Activated CD4-positive, alpha-beta T cell treated with anti-CD3 and anti-CD28 coated beads, Interleukin-2, amount 50 U/mL, for 48 hours (primary cell): ENCODE measurements at places on chromosomes 3 and 15.

GRCh38 chr3:102826636-102827035, 391.8 kb downstream of the ZPLD1 start:
- no peak for DNase-seq

DNA sequence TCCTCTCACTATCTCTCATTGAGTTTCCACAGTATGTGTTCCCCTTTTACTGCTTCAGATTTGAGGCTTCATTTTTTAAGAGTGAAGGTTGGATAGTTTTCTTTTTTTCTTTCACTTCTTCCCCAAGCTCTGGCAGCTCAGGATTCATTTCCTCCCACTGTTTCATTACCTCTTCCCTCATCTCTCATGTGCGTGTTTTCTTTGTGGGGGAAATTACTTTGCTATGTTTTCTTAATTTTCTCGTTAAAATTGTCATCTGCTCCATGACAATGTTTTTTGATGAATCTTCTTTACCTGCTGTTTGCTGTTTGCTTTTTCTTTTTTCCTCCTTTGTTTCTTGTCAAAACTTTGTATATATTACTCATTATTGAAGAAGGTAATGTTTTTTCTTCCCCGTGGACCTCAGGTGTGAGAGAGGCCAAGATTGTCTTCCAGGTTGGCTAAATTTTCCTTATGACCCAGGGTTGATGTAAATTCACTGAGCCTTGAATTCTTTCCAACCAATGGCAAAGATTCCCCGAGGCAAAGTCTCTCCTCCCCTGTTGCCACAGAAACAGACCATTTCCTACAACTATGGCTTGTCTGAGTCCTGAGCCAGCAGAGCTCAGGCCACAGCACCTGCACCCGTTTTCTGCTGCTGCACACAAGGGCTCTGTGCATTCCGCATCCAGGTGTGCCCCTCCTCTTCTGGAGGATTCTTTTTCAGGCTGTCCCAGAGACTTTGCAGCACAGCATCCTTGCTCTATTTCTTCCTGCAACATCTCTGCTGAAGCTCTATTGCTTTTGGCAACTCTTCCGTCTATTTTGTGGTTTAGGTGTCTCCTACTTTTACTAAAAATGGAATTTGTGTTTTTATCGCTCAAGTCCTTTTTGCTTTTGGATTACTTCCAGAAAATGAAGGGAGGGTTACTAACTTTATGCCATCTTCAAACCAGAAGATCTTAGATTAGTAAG, 66.1 kb downstream of the NOX5 start:
- DNase-seq, result no peak

- DNase-seq, result no peak
Observed at GRCh38 chr15:77361456-77361855, 58.4 kb downstream of the PEAK1 start.

DNA sequence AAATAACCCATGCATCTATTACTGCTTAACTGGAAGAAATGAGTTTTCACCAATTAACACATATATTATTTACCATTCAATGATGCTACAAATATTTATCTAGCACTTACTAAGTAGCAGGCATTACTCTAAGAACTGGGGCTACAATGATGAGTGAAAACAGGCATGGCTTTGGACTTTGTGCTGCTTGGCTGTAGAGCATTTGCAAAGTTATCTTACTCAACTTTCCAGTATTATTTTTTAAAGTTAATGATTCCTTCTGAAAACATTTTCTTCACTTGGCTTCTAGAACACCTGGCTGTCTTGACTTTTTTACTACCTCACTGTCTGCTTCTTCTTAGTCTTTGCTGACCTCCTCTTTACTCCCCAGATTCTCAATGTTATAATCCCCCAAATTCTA, 1.8 kb downstream of the C3orf33 start:
- no peak for DNase-seq

GRCh38 chr15:51697163-51697562, 15.9 kb downstream of the SCG3 start:
- DNase-seq, result no peak

GRCh38 chr3:195853996-195854395, 42.3 kb upstream of the MUC4 start:
- DNase-seq, result no peak

- no peak for DNase-seq
Observed at GRCh38 chr3:178645503-178645902, 109.3 kb downstream of the KCNMB2 start.

DNA sequence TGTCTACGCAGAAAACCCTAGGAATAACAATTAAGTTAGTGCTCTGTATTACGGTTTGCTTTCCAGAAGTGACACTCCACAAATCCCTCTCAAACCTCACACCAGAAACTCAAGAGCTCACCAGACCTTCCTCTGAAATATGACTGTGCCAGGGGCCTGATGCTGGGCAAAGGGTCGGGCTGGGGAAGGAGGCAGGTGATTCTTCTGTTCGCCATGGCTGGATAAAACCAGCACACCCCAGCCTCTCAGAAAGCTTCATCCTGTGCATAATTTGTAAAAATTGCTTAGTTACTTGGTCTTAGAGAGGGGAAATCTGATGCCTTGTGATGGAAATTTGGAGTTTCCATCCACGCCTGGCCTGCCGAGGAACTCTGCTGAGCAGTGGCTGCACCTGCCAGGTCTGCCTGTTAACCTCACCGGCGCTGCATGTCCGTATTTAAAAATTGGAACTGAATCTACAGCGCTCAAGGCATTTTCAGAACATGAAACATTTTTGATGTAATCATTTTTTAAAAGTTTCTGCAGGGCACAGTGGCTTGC, 22.7 kb upstream of the ATP1B3 start:
- DNase-seq, result no peak

DNA sequence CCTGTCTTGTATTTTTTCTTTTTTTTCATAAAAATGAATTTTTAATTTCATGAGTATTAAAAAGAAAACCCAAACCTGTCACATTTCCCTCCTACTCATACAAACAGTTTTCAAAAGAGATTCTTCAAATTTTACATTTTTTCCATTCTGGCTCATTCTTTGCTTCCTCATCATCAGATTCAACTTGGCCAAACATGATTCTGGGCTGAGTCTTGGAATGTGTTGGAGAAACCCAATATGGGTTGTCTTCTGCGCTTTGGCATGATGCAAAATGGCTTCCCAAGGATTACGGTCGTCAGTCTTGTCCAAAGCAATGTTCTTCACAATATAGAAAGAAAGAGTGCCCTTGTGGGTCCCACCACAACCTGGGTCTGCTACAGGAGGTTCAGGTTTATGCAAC, 12.4 kb upstream of the TM4SF4 start:
- no peak for DNase-seq

DNA sequence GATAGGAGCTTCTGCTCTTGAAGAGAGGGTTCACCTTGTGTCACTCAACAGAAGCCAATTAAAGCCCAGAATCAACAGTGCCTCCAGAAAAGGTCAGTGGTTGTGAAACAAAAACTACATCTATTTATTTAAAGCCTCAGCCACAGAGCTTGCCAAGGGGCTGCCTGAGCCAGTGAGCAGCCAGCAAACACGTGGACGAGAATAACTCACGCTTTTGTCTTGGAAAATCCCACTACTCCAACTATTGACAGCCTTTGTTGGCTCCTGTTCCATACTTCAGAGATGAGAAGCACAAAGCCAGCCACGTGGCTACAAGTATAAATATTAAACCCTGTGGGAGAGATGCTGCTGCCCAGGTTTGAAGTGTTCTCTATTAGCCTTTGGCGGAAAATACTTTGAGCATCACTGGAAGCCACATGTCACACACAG, 10.3 kb downstream of the GPR156 start:
- DNase-seq, result no peak

- no peak for DNase-seq
Observed at GRCh38 chr3:52372822-52373504, 56.8 kb downstream of the DNAH1 start.

GRCh38 chr3:12178091-12178820, 19.5 kb upstream of the TIMP4 start:
- no peak for DNase-seq

- DNase-seq, result peak; percentile 59
Observed at GRCh38 chr3:52052831-52053306, 3.5 kb downstream of the DUSP7 start.

DNA sequence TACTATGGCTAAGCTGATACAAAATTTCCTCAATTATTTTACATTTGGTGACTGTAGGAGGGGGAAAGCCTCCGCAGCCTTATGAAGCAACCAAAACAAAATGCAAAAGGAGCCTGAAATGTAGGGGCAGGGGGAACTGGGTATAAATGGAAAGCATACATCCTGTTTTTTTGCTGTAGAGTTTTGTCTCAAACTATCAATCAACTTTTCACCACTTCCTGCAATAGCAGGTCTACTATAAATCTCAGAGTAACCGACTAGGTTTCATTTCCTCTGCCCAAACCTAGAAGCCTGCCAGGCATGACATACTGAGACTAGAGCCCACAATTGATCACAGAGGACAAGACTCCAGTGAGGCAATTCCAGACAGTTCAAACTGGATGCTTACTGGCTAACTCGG, 91.3 kb downstream of the SHQ1 start:
- peak; percentile 13 for DNase-seq

GRCh38 chr15:35669021-35669420, 123.1 kb upstream of the DPH6 start:
- no peak for DNase-seq

GRCh38 chr3:24437326-24437725, 57.3 kb downstream of the THRB start:
- DNase-seq, result no peak

GRCh38 chr3:182115328-182116015, 403.7 kb downstream of the SOX2 start:
- DNase-seq, result no peak

DNA sequence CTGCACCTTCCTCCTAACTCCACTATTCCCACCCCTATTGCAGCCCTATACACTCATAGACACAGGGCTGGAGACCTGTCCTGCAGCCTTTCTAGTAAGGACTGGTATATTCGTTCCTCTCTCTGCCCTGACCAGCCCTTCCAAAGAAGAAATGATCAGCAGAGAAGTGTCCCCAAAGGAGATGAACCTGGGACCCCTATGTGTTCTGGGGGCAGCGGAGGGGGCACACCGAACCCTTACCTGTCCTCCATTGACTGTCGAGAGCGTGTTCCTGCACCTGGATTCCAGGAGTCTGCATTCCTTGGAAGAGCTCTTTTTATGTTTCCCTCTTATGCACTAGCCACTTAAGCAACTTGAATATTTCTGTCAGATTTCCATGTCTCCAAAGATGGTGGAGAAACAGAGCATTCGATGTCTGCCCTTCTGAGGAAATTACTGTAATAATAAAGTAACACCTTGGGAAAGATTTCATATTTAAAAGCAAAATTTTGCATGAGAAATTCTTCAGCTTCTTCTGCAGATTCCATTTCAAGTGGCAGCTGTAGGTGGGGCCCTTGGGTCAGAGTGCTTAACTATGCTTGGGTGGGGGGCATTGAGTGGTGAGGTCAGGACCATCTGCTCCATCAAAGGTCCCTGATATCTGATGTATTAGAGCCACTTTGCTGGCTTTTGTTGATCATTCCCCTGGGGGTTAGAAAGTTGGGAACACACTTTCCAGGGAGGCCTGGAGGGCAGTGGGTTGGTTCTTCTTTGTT, 6.3 kb downstream of the EPHB1 start:
- no peak for DNase-seq

DNA sequence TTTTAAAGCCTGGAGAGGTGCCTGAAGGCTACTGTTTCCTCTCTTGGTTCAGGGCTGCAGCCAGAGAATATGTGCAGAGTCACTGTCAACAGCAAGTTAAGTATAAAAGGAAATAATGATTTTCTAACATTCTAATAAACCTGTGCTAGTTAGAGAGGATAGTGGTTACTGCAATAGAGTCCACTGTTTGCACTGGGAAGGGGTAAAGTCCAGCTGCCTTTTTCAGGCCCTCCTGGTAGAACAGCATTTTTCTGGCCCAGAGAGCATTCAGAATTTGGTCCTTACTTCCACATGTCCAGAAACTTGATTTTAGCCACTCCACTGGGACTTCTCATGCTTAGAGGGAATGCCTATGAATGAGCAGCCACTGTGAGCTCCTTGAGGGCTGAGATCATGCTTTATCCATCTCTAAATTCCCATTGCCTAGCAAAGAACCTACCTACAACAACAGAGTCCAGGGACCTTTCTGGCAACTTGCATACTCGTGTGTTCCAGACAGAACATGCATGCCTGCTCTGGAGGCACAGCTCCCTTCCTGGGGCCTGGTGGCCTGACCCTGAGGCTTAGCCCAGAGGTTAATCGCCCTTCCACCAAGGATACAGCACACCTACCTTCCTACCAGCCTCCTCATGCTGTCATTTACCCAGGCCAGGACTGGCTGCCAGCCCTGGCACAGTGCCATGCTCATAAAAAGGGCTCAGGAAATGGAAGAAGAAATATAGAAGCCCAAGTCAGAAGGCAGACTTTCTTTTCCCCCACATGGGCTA, 50.3 kb upstream of the ATP13A3 start:
- no peak for DNase-seq

- no peak for DNase-seq
Observed at GRCh38 chr15:84976746-84977345, 4.8 kb upstream of the PDE8A start.

- DNase-seq, result no peak
Observed at GRCh38 chr3:108528459-108529252, 18.3 kb upstream of the MYH15 start.

GRCh38 chr15:68042156-68042854, 11.8 kb upstream of the PIAS1 start:
- DNase-seq, result no peak

DNA sequence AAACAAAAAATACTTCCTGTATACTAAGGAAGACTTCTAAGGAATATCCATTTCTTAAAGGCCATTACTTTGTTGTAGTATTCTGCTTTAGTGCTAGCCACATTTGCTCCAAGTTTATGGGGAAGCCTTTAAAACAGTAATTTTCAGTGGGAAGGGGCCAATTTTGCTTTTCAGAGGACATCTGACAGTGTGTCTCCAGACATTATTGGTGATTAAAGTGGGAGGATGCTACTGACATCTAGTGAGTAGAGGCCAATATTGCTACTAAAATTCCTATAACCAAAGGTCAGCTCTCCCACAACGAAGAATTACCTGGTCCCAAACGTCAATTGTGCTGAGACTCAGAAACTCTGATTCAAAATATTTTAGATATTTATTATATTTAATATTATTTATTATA, 24.8 kb downstream of the SLC28A2 start:
- DNase-seq, result no peak

DNA sequence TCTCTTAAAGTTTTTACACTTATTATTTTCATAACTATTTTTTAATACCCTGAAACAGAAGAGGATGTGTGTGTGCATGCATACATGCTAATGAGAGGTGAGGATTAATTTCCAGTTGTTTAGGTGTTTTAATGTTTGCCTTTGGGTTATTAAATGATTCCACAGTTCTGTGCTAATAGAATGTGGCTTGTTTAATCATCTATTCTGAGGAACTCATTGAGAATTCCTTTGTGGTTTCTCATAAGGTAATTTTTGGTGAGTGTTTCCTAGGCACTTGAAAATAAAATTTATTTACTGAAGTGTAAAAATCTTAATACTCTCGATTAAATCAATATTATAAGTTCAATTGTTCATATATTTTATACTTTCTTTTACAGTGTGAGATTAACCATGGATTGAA, 38.0 kb downstream of the STAC start:
- DNase-seq, result no peak

DNA sequence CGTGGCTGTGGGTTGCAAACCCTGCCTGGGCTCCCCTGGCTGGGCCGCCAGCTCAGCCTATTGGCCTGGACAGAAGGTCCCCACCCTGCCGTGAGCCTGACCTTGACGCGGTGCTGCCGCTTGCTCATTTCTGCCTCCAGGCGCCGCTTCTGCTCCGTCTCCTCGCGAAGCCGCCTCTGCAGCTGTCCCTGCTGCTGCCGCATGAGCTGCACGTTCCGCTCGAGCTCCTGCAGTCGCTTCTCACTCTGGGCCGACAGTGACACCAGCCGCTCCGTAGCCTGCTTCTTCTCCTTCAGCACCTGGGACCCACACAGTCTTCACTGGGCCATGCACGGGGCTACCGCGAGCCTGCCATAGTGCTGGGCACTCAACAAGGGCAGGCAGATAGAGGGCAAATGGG, 21.7 kb downstream of the KIF7 start:
- no peak for DNase-seq
